WTC11 (cell line): ENCODE measurements at places on chromosomes 7 and 10.

DNA sequence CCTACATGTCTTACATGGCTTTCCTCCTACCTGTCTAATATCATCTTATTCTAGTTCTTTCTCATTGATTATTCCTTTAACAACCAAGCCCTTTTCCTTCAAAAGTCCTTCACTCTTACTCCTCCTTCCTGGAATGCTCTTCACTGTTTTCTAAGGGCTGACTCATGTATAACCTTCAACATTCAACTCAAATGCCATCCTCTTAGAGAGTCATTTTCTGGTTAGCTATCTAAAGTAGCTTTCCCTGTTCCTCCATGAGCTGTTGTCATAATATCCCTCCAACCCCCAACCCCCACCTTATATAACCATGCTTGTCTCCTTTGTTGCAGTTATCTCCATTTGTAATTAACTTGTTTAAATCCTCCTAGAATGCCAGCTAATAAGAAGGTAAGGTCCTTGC is 286.8 kb downstream of the ADK start:
- no peak for DNase-seq

GRCh38 chr7:29315122-29315891 is 120.7 kb downstream of the CHN2 start:
- DNase-seq = no peak

- peak; percentile 20 for DNase-seq
Measured at GRCh38 chr7:107506674-107507339, 37.0 kb downstream of the GPR22 start.

GRCh38 chr7:539731-540411 is 20.2 kb upstream of the PDGFA start:
- no peak for DNase-seq

GRCh38 chr7:134910968-134911367 is 75.3 kb upstream of the AGBL3 start:
- DNase-seq = no peak

- no peak for DNase-seq
Measured at GRCh38 chr10:9707216-9707615, 1310.5 kb upstream of the CELF2 start.

DNA sequence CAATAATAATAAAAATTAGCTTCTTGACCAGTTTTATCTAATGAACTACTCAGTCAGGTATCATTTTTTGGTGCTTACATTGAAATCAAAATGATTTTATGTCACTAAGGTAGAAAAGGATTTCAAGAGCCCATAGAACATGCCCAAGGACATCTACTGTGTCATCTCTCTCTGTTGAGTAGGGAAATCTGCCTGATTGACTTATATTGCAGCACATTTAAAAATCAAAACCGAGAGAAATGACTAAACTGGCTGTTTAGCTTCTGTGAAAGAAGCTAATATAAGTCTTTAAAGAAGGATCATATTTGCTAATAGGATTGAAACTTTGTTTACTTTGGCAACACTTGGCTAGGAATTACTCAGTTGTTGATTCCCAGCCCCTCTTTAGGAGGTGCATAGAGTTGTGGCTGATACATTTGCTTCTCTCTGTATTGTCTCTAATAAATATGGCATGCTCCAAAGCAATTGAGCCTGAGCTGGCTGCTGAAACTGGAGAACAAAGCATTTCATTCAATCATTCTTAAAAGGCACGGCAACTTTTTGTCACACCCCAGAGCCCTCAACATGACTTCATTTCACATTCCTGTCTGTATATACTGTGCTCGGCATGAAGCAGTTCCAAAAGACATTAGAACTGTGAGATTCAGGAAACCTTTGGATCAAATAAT is 1096.9 kb upstream of the POT1 start:
- no peak for DNase-seq
